ENCODE measurements at places on chromosomes 16 and 17.

DNA sequence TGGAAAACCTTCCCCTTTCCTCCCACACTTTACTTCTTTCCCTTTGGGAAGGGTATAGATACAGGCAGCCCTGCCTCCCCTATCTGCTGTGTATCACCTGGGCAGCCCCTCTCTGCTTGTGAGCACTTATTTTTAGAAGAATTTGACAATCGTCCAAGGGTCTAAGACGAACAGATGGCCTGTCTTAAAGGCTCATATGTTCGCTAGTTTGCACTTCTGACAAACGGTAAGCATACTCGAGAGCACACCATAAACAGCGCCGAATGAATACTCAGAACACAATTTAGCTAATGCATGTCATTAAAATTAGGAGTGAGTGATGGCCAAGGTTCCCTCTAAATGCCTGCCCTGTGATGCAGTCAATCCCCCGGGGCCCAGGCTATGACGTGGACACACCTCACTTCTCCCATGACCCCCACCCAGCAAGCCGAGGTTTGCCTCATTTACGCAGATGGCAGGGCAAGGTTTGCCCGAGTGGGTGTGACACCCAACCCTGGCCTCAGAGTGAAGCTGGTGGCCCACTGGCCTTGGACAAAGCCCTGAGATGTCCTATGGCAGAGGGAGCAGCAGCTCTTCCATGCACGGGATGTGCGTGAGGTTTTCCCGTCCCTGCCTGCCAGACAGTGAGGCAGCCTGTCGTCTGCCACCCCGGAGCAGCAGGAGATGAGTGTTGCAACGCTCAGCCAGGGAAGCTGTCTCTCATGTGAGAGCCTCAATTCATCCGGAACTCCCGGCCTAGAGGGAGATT is 125.2 kb downstream of the C16orf78 start:
- no peak for DNase-seq

DNA sequence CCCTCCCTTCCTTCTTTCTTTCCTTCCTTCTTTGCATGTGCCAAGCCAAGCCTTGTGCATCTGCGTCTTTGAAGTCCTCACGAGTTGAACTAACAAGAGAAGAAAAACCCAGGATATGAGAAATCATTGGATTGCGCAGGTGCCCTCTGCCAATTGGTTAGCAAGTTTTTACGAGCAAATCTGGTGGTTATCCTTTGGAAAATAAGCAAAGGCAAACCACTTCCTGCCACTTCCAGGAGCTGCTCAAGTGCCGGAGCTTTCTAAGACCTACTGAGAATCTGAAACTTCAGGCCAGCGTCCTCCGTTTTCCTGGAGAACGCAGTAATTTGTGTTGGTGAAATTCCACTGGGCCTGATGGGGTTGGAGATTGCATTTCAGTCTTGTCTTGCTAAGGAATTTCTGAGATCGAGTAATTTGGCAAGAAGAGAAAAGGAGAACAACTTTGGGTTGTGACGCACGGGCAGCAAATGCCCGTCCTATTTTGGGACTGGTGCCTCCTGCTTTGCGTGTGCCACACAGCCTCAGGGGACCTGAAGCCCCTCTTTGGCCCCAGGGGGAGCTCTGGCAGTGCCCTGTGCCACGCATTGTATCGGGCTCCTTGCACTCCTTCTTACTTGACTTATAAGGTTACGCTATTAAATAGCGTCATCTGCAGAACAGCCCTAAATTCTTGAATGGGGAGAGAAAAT is 56.4 kb downstream of the CMIP start:
- DNase-seq = no peak

GRCh38 chr16:29678691-29679267 is at the start of gene QPRT:
Gene QPRT, plus strand, starts transcription at chr16:29679180. Its CDS starts 18 bp downstream, at chr16:29679198.
- no peak for DNase-seq

DNA sequence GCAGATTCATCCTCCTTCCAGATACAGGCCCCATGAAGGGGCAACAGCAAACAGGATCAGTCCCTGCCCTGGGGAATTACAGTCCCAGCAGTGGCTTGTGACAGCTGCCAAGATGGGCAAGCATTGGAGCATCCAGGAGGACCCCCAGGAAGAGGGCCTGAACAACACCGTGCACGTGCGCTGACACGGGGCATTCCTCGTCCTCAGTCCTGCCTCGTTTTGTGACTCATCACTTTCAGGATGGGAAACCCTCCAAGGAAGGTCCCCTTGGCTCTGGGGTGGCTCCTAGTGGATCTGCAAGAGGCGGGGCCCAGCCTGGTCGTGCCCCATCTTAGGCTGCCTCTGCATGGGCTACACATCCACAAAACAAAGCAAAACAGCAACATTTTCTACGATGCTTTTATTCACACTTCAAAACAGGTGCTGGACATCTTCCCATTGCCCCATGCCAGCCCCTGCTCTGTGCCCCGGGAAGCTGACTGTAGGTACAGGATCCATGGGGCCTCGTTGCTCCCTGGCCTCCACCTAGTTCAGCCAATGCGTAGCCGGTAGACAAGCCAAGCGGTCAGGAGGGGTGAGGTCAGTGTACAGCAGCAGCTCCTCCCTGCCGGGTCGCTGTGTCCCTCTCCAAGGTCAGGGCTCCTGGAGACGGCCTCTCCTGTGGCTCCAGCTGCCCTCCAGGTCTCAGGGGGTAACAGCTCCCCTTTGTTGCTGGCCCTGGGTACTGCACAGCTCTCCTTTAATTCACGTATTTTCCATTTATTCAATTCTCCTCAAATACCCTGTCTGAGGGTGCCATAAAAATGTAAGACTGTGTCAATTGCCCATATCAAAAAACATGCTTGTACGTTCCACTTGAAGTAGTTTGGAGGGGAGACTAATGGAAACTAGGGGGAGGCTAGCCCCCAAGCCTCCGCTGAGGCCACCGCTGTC is 32.2 kb downstream of the ACTG1 start:
- no peak for DNase-seq

GRCh38 chr17:64306850-64307463 is 43.9 kb upstream of the TEX2 start:
- DNase-seq = no peak

- DNase-seq = no peak
These were observed 890 bp downstream of the TOB1 start for GRCh38 chr17:50865060-50865867.

- no peak for DNase-seq
These were observed 286.2 kb downstream of the IRX3 start for GRCh38 chr16:54000361-54000760.

DNA sequence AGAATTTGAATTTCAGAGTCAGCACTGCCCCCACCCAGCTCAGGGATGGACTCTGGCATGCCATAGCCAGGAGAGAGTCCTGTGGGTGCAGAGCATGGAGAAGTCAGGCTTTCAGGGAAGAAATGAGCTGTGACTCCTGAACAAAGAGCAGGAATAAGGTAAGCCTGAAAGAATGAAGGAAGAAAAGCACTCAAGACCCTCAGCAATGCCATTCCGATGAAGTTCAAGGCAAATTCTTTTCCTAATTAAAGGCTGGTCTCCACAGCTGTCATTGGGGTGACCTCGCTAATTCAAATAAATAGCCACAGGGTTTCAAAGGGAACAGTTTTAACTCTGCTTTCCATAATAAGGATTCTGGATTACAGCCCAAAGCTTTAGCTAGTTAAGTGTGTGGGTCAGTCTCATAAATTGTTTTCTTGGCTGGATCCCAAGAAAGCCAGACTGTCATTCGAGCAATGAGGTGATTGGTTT is 31.7 kb downstream of the TOM1L2 start:
- DNase-seq = no peak

GRCh38 chr16:9177861-9178260 is 86.4 kb downstream of the HAPSTR1 start:
- DNase-seq = no peak

DNA sequence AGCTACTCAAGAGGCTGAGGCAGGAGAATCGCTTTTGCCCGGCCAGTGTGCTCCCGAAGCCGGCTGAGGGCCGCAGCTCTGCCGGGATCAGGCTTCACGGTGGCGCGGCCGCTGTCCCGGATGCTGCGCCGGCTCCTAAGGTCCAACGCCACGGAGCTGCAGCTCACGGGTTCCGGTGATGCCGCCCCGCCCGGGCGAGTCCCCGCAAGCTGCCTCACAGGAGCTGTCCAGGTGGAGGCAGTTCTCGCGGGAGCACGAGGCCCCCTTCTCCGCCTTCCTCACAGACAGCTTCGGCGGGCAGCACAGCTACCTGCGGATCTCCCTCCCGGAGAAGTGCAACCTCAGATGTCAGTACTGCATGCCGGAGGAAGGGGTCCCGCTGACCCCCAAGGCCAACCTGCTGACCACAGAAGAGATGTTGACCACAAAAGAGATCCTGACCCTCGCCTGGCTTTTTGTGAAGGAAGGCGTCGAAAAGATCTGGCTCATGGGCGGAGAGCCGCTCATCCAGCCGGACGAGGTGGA is 111.4 kb upstream of the SIAH1 start:
- DNase-seq = no peak

GRCh38 chr17:58228679-58229078 is 9.6 kb upstream of the MKS1 start:
- DNase-seq = no peak

DNA sequence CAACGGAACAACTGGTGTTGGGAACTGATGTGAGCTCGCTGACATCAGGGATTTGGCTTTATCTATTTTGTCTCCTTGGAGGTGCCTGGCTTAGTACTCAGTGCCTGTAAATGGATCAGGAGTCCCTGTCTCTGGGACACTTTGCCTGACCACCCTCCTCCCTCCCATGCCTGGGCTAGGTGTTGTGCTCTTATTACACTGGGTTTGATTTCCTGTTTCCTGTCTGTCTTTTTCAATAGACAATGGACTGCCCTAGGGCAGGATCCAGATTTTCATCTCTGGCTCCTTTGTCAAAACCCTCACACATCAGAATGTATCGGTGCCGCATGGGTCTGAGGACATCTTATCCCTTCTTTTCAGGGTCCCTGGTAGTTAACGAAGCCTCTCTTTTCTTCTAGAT is 223.6 kb upstream of the ASIC2 start:
- DNase-seq = no peak

DNA sequence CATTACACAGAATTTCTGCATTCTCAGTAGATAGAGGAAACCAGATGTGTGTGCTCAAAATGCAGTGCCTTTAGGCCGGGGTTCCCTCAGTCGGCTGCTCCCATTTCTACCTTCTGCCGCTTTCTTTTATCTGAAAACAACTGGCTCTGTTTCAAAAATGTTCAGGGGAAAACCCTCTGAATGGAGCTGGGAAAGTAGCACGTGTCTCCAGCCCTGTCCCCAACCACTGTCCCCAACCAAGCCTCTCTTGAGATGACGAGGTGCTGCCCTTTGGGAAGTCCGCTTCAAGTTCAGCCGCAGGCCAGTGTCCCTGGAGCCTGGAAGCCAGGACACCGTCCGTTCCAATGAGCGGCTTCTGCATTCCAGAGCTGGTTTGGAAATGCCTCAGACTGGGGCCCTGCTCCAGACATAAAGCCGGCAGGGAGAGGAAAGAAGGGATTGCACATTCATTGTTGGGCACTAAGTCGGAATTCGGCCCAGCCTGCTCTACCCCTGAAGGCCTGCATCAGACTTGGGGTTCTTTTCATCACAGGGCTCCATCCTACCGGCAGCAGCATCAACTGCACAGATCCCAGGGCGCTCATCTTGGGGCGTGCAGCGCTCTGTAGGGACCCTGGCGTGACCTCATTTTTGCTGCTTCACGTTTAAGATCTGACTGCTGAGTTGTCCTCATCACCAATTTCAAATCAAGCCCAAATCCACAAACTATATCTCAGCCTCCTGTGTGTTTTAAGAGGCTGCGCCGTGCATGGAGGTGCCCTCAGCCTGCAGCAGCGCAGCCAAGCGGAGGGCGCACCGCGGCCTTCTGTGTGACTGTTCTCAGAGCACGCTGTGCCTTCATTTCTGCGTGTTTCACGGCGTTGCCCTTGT is 111.3 kb downstream of the BANP start:
- DNase-seq = no peak

DNA sequence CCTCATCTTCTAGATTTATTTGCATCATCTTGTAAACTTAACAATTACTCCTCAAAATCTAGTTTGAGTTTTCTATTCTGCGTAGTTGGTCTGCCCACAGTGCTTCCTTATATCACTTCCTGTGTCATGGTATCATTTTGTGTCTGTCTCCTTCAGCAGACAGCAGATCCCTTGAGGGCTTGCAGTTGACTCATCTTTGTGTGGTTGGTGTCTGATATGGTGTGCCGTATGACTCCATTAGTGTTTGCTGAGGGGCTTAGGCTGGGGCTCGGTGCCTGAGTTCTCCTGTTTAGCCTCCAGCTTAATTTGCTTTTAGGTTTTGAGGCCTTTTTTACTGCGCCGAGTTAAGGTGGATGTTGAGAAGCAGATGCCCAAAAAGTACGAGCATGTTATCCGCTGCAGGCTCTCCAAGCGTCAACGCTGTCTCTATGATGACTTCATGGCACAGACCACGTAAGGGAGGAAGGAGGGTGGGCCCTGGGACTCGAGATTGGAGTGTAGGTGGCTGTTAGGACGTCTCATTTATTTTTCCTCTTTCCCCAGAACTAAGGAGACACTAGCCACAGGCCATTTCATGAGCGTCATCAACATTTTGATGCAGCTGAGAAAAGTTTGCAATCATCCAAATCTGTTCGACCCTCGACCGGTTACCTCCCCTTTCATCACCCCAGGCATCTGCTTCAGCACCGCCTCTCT is 16.9 kb downstream of the SRCAP start:
- no peak for DNase-seq

GRCh38 chr17:77555741-77556291 is 402.7 kb upstream of the TNRC6C start:
- DNase-seq = peak; percentile 64

GRCh38 chr16:67199011-67199807 is at the start of gene ELMO3:
Gene ELMO3, plus strand, starts transcription at chr16:67199131. Its CDS starts 196 bp downstream, at chr16:67199327.
- peak; percentile 4 for DNase-seq

DNA sequence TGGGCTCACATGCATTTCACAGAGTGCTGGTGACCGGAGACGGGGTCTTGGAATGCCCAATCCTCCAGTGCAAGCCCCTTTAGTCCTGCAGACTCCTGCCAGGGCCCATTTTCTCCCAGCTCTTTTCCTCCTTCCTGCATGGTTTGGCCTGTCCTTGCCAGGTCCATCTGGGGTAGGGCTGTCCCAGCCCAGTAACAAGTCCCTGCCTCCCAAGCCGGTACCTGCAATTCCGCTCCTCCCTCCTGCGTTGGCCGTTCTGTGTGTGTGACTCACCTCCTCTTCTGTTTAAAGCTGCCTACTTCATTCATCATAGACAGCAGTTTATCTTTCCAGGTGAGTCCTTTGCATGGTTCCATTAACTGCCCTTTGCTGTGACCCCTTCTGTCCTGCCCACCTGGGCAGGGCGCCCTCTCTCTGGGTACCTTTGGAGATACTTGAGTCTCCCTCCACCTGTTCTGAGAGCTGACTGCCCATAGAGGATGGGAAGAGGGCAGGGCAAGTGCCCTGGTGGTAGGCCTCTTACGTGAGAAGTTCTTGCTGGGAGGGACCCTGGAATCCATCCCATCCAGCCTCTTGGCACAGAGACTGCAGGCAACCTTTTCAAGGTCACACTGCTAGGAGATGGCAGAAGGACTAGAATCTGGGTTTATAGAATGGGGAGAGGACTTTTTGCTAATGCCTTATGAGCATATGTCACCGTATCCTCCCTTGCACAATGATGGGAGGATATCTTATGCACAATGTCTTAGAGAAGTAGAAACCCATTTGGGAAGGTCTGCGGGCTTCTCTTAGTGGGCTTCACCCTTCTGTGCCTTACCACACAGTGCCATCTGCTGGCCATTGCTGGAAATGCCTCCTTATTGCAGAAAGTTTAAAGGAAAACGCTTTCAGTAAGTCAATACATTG is 29.7 kb upstream of the LGALS9 start:
- DNase-seq = peak; percentile 26

GRCh38 chr17:77311371-77311981 is 170.7 kb downstream of the SEC14L1 start:
- DNase-seq = no peak

GRCh38 chr16:81497690-81498089 is 53.1 kb downstream of the CMIP start:
- DNase-seq = no peak

Measured in NCI-H2029 treated with DMSO at 0.1 percent for 48 hours (cell line).